SK-N-SH treated with all-trans-retinoic acid at 6 μM for 48 hours (cell line): ENCODE measurements at places on chromosomes 3 and 15.

GRCh38 chr3:36461597-36461996 lies 81.3 kb downstream of the STAC start:
- peak; percentile 75 for ATAC-seq

DNA sequence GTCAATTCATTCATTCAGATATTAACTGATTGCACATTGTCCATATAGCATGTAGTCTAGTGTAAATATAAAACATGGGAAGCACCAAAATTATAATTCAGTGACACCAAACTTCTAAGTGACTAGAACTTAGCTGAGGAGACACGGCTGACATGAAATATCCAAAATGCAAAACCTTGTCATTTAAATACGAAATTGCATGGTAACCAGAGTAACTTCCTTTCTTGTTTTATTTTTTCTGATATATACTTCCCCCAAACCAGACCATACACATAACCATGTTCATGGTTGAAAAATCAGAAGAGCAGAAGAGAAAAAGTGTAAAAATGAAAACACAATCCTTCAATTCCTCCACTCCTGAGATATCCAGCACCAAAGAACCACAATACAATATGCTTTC lies 38.0 kb downstream of the CBLB start:
- ATAC-seq = no peak

GRCh38 chr3:48990636-48991469 lies 812 bp downstream of the P4HTM start:
- ATAC-seq = no peak

DNA sequence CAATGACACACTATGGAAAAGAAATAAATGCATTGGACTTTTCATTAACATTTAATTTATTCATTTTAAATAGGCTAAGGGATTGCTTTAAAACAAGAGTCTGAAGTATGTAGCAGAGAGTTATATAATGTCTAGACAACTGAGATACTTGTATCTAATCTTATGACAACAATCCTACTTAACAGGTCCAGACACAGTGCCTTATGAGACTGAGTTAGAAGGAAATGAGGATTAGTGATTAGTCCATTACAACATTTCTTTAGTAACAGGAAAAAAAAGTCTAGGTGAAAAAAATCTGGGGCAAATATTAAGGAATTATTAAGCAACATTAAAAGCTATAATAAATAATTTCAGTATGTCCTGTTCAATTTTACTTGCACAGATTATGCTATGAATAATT lies 140.6 kb downstream of the MEIS2 start:
- ATAC-seq = no peak

DNA sequence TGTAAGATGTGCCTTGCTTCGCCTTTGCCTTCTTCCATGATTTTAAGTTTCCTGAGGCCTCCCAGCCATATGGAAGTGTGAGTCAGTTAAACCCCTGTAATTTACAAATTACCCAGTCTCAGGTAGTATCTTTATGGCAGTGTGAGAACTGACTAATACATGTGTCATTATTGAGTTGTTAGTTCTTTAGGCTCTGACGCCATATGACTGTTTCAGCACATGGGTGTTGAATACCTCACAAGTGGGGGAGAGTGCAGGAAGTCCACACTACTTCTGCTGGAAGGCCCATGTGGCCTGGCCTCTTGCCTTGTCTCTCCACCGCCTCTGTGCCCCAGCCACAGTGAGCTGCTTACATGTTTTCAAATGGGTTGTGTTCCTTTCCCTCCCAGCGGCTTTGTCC lies 28.5 kb downstream of the MFSD1 start:
- no peak for ATAC-seq

GRCh38 chr3:181698263-181698954 lies 13.3 kb upstream of the SOX2 start:
- ATAC-seq = no peak

DNA sequence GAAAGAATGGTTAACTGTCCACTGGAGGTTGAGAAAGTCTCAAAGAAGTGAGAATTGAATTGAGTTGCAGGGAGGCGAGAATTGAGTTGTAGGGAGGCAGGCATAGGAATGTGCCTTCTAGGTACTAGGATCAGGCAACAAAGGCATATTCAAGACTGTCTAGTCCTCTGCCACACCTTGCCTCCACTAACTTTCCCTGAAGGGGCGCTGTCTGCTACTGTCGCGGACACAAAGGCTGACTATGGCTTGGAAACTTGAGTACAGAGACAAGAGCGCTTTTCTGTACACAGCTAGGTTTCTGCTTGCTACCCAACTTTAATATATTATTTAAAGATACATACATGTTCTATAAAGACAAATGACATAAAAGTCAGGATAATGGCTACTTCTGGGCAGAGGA lies 10.4 kb upstream of the FBXL22 start:
- no peak for ATAC-seq

DNA sequence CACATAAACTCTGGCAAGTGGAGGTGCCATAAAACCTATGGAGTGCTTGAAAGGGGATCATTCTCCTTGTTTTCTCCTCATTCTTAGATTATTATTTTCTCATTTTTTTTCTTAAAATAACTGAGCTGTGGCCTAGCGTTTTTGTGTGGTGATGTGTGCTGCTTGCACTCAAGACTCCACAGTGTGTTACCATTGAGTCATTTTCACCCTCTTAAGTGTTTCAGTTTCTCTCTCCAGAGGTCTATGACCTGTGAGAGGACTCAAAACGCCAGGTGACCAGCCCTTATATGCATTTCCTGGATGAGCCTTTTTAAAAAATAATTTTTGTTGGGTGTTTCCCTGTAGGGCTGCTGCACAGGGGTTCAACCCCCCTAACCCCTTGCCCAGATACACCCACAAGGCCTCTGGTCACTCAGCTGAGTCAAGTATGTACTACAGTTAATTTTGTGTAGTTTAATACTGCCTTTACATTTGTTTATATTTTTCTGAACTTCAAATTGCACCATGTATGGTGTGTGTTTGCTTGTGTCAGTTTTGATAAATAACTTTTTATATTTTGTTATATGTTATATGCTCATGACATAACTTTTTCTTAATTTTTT lies 15.4 kb upstream of the BTLA start:
- ATAC-seq = no peak

GRCh38 chr3:61872077-61872706 lies 310.8 kb downstream of the PTPRG start:
- no peak for ATAC-seq

- ATAC-seq = no peak
Measured at GRCh38 chr15:40467261-40467615, 3.5 kb upstream of the CHST14 start.

- no peak for ATAC-seq
Measured at GRCh38 chr15:42147431-42147735, 9.1 kb downstream of the PLA2G4F start.

DNA sequence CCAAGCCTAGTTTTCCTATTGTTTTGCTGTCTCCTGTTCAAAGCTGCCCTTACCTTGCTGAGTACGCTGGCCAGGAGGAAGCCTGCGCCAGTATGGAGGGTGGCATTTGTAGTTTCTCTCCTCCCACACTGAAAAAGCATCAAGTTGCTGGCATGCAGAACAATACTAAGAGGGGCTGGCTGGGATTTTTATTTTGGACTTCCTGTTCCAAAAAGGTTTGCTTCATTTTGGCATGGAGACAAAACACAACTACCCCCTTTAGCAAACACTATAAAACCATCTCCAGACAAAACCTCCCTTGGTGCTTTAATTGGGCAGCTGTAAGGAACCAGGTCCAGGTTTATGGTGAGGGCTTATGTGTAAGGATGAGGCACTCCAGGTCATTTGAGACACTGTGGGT lies 457.6 kb downstream of the PDCD6IP start:
- ATAC-seq = no peak
